Peyer's patch (tissue), 4 donors: ENCODE measurements at places on chromosomes 4 and X. TPM values are rescaled to one million over a fixed set of nuclear protein-coding genes. Genes with fewer than 3 reads are reported as not detected.

DNA sequence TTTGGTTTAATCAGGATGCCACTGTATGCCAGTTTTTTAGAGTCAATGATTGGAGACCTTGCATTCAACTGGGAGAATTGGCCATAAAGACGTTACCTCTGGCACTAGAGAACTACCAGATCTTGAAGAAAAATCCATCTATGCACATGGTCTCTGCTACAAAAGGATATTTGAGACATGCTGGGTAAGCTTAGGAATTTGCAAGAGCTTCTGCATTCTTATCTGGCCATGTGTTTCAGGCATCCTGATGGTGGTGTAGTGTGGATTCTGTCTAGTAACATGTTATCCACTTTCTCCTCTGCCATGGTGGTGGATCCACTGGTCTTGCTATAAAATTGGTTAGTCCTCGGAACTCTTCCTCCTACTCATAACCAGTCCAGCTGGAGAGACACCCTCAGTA lies 185.3 kb upstream of the WDFY3 start:
- no peaks in the 10 kb centered on the region for H3K27me3 ChIP-seq
- no peaks in the 10 kb centered on the region for H3K4me1 ChIP-seq
- DNase-seq = no peak
- H3K4me3 ChIP-seq = no peak overlapping the region
- no peaks in the 10 kb centered on the region for H3K36me3 ChIP-seq

The F8 gene
- 19.8 TPM for total RNA-seq

GRCh38 chrX:153395613-153396319 lies 5.4 kb downstream of the PNMA6E start:
- no peaks in the 10 kb centered on the region for H3K4me1 ChIP-seq
- no peak overlapping the region for H3K27ac ChIP-seq
- DNase-seq = no peak
- H3K27me3 ChIP-seq = no peaks in the 10 kb centered on the region
- no peaks in the 10 kb centered on the region for H3K36me3 ChIP-seq
- H3K4me3 ChIP-seq = no peak overlapping the region

DNA sequence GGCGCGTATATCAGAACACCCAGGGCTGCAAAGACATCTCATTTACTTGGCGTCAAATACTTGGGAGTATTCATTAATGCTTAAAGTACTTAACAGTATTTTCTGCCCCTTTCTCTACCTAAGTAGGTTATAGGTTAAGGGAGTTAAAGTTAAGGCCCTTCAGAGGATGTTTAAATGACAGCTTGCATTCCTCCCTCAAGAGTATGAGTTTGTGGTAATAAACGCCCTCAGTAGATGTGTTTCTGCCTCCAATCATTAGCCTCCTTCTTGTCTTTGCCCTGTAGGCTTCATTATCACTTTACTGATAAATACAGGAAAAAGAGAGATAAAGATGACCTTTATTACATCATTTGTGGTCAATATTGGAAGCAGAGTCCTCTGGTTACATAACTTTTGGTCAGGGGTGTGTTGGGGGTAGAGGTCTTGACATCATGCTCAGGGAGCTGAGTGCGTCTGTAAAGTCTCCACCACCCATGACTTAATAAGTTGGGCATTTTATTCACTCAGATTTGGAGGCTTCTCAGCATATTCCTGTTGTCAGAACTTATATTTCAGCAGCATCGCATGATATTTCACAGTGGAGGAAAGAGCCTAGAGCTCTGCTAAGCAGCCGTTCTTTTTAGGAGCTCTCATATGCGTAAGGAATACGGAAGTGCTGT lies 145.9 kb downstream of the CPE start:
- no peaks in the 10 kb centered on the region for H3K27me3 ChIP-seq
- no peaks in the 10 kb centered on the region for H3K36me3 ChIP-seq
- DNase-seq = no peak
- H3K27ac ChIP-seq = no peak overlapping the region

The EVC gene
- total RNA-seq = 4.7 TPM

The SMIM10L2A gene
- total RNA-seq = 0.35 TPM

DNA sequence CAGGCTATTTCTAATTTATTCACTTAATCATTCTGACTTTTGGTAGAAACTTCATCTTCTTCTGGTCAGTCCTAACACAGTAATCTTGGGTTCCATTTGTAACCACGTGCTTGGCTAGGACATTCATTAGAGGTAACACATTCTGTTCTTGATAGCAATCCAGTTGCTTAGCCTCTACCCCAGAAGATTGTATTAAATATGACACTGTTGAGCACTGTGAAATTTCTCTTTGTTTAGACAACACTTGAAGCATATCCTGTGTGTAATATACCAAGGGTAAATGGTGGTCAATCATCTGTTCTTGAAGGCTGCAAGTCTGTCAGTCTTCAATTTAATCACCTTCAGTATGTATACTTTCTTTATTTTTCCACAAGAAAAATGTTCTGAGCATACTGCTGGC lies 523.0 kb downstream of the ANKRD50 start:
- no peaks in the 10 kb centered on the region for H3K27me3 ChIP-seq
- H3K36me3 ChIP-seq = no peaks in the 10 kb centered on the region
- H3K4me3 ChIP-seq = no peak overlapping the region
- no peak overlapping the region for H3K27ac ChIP-seq
- no peaks in the 10 kb centered on the region for H3K4me1 ChIP-seq
